ENCODE measurements at places on chromosomes 2 and 18.

- no peak for DNase-seq
These were observed 226.0 kb upstream of the CTAGE1 start for GRCh38 chr18:22643731-22644130.

DNA sequence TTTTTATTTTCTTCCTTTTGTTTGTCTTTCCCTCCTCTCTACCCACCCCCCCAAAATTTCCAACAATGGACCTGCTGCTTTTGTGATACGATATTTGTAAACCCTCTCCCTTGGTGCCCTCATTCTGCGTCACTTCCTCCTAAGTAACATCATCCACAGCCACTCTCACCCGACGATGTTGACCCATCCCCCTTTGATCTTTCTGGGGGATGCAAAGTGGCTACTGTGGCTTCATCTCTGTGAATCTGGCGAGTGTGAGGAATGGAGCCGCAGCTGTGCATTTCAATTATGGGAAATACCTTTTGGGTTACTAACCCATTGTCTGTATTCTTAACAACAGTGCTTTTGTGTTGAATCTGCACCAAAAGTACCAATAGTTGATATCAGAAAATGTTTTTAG is 19.4 kb downstream of the ANTXR1 start:
- DNase-seq, result no peak

DNA sequence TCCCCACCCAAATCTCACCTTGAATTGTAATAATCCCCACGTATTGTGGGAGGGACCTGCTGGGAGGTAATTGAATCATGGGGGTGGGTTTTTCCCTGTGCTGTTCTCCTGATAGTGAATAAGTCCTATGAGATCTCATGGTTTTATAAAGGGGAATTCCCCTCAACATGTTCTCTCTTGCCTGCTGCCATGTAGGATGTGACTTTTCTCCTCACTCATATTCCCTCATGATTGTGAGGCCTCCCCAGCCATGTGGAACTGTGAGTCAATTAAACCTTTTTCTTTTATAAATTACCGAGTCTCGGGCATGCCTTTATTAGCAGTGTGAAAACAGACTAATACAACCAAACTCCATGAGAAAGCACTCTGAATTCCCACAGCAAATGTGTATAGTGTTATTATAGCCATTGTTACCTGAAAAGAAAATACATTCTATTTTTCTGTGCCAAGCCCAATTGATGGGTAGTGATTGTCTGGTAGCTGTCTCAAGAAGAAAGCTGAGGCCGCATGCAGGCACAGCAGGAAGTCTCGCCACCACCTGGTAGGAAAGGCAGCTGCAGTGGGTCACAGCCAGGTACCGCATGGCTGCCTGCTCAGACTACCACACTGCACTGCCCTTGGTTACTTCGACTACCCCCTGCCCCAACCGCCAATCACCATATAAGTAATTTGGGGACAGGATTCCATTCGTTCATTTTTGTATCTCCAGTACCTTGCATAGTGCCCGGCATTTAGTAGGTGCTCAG is 10.3 kb upstream of the ZBTB7C start:
- no peak for DNase-seq

DNA sequence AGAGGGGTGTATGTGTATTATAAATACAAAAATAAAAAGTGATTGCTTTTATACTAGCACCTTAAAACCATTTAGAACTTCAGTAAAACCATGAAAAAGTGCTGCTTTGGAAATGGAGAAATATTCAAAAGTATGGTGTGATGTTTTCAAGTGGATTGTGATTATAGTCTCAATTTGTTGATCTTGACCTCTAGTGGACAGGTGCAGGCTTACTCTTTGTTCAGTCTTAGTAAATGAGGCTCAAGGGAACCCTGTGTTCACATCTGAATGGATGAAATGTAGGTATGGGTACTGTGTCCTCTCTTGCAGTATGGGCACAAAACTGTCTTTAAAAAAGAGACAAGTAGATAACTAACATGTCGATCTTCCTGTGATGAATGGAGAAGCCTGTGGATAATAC is 145.8 kb downstream of the MCFD2 start:
- no peak for DNase-seq

DNA sequence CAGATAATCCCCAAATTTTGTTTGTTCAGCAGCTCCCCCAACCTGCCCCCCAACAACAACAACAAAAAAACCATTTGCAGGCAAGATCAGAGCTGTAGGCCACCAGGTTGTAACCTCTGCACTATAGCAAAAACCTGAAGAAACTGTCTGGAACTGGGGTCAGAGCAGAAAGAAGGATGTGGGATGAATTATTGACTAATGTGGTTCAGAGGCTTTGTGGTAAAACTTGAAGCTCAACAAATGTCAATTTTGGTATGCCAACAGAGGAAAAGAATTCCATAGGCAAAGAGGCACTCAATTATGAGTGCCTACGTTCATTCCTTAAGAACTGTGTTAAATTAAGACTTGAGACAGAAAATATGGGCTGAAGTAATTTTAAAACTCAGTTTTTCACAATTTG is 255.1 kb downstream of the STK39 start:
- DNase-seq, result no peak

GRCh38 chr18:10877987-10878386 is 271.4 kb downstream of the PIEZO2 start:
- DNase-seq, result no peak

- DNase-seq, result no peak
These were observed 59.6 kb downstream of the MEX3C start for GRCh38 chr18:51137891-51138290.

DNA sequence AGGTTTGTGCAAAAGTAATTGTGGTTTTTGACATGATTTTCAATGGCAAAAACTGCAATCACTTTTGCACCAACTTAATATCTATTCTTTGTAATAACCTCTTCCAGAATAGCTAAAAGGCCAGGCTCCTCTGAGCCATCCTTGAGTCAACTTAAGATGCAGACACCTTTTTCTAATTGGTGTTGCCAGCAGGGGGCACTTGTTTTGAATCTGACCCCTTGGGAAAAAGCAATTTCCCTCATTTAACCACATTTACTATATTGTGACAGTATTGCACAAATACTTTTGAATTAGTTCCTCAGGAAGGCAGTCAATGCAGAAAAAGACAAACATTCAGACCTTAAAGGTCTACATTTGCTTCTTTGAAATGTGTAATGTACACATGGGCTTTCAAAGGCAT is 78.6 kb upstream of the GALNT5 start:
- DNase-seq, result no peak

GRCh38 chr2:69535817-69536241 is 98.6 kb upstream of the NFU1 start:
- DNase-seq, result no peak

GRCh38 chr2:228417526-228417925 is 236.0 kb upstream of the SPHKAP start:
- DNase-seq, result no peak

DNA sequence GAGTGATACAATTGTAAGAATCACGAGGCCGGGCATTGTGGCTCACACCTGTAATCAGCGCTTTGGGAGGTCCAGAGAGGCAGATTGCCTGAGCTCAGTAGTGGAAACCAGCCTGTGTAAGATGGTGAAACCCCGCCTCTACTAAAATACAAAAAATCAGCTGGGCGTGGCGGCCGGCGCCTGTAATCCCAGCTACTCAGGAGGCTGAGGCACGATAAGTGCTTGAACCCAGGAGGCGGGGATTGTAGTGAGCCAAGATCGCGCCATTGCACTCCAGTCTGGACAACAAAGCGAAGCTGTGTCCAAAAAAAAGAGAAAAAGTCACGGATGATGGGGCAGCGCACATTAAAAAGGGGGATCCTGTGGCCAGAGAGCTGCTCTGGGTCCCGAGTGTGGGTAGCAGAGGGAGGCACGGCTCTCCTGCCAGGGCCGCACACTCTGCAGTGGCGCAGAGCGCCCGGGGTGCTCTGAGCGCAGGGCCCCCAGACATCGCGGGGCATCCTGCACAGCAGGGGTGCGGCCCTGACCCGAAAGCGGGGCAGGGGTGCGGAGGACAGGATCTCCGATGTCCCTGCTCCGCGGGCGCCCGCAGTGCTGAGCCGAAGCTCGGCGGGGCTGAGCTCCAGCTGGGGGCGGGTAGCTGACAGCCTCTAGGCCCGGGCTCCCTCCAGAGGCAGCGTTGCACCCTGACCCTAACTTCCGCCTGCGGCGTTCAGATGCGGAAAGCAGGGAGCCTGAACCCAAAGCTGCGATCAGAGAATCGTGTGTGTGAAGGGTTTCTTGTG is 30.4 kb upstream of the RAB6D start:
- DNase-seq, result no peak

GRCh38 chr2:196170606-196171247 is 651 bp downstream of the STK17B start:
- DNase-seq, result no peak

- no peak for DNase-seq
These were observed 6.6 kb downstream of the PSD4 start for GRCh38 chr2:113180131-113180946.

DNA sequence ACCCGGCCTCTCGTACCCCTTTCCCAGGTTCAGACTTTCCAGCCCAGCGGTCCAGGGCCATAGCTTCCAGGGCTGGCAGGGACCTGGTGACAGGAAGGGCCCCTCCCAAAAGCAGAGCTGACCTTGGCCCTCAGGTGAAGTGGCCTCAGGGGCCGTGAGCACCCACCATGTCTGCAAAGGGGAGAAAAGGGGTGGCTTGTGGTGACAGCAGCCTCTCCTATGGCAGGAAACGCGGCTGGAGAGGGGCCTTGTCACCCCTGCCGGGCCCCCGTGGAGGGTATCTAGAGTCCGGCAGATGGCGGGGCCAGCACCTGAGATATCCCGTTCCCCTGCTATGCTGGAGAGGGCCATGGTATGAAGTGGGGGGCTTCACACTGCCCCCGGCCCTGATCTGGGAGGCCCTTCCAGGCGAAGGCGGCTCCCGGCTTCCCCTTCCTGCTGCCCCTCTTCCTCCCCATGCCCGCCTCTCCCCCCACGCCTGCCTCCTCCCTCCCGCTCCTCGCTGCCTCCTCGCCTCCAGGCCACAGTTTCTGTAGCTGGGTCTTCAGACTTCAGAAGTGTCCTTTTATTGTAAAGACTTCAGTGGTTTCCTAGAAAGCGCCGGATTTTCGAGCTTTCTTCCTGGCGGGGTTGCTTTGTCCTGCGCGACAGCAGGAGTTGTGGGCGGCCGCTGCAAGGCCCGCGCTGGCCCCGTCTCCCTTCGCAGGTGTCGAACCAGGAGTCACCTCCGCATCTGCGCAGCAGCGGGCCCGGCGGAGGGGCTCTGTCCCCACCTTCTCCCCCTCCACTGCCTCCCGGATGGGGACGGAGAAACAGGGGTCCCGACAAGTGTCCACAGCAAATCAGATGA is 240.5 kb upstream of the MYT1L start:
- DNase-seq, result no peak

DNA sequence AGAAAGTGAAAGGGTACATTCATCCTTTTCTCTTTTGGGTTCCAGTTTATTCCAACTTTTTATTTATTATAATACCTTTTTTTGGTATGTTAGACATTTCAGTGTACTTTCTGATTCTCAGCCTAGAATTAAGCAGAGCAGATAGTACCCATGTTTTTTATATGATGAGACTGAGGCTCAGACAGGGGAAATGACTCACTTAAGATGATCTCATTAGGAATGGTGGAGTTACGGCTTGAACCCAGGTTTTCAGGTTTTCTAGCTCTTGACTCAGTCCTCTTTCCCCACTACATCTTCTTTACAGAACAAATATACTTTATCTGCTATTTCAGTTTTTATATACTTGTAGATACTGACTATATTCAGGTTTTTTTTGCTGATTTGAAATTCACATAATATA is 51.7 kb upstream of the OTX1 start:
- no peak for DNase-seq

- DNase-seq, result no peak
These were observed 134.0 kb upstream of the LYPD1 start for GRCh38 chr2:132804051-132804450.

DNA sequence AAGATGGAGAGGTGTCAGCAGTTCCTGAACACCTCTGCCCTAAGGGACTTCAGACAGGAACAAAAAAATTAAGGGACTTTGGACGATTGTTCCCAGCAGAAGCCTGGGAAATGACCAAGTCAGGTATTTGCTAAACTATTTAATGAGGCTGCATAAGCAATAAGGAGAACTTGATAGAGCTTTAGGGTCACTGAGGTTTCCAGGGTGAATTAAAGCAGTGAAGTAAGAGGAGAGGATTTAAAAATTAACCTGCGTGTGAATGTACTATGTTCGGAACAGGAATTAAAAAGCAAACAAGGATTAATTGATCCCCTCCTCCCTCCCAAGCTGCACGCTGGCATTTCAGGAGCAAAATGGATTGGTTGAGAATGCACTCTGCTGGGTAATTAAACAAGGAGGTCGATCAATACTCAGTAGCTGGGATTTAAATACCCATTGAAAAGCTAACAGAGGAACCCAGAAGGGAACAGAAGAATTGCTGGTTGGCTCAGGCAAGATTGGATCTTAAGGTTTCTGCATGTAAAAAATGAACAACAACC is 157.2 kb downstream of the RNF152 start:
- DNase-seq, result no peak

- DNase-seq, result no peak
These were observed 243.5 kb upstream of the TMEFF2 start for GRCh38 chr2:192438239-192438638.

- no peak for DNase-seq
These were observed 91.6 kb upstream of the SMAD2 start for GRCh38 chr18:48022021-48022420.

GRCh38 chr18:10798727-10799550 is 273.1 kb downstream of the NAPG start:
- no peak for DNase-seq

DNA sequence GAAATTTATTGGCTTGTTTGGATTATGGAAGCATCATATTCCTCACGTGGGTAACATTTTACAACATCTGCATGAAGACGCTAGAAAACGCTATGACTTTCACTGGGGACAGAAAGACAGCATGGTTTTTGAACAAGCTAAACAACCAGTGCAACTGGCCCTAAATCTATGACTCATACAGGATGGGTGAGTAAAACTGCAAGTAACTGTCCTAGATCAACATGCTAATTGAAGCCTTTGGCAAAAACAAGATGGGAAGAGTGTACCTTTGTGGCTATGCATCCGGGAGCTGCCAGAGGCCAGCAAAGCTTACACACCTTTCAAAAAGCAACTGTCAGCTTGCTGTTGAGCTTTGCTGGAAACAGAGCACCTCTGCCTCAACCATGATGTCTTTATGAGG is 1096.0 kb upstream of the DDX18 start:
- DNase-seq, result no peak

GRCh38 chr2:20585710-20586594 is 64.9 kb downstream of the HS1BP3 start:
- DNase-seq, result no peak

- DNase-seq, result no peak
These were observed 4.4 kb upstream of the RGPD4 start for GRCh38 chr2:107822302-107822701.

DNA sequence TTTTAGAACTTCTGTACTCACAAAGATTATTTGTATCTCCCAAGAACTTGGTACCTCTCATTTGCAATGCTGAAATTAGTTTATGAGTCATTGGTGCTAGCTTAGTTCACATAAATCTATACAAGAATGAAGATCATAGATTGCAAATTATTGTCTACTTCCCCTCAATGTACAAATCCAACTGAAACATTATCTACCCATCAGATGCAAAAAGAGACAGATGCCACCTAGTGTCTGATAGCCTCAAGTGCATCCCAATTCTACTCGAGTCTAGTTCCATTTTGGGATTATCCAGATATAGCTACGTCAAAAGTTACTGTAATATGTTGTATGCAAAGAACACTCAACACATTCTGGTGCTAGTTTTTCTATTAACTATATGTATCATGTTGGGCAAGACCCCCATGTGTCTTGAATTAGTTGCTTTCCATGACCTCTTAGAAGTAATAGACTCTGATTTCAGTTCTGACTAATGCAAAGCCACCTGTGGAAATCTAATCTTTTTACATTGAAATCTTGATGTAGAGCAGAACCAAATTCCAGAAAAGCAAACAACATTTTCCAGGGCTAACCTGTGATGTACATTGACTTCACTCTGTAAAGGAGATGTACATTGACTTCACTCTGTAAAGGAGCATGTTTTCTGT is 210.0 kb downstream of the RBM43 start:
- DNase-seq, result no peak

Measured in cortex of kidney (tissue), 1 donor.